Smooth muscle cell of the coronary artery (primary cell): ENCODE measurements at places on chromosomes 3 and 15. TPM values are rescaled to one million over a fixed set of nuclear protein-coding genes. Genes with fewer than 3 reads are reported as not detected.

Gene FETUB
- not detected in 2 replicates for total RNA-seq

Gene LRRC31
- total RNA-seq: not detected in 2 replicates

Gene BOC
- total RNA-seq: 0.38 and 19.7 TPM in 2 replicates

Gene IL5RA
- total RNA-seq: not detected in 2 replicates

Gene OR5K2
- not detected in 2 replicates for total RNA-seq
